ENCODE measurements at places on chromosomes 5 and 9.
A peak's percentile ranks its signal among the peaks of the same experiment; 100 is the strongest.

DNA sequence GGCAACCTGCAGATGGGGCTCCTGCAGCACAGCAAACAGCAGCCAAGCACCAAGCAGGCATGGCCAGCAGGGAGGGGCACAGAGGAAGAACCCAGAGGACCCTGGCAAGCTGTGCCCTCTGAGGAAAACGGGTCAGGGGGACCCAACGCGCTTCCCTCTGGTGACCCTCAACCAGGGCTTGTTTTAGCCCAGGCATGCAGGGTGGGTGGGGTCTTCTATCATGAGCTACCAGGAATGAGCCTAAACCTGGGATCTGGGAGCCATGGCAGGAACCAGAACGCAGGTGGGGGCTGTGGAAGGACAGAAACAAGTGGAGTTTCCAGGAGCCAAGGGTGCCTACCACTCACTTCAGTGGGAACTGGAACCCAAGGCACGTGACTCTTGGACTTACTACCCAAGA is 20.9 kb downstream of the IPPK start:
- no peak for DNase-seq

GRCh38 chr9:136230365-136230764 is 15.2 kb downstream of the QSOX2 start:
- no peak for DNase-seq

DNA sequence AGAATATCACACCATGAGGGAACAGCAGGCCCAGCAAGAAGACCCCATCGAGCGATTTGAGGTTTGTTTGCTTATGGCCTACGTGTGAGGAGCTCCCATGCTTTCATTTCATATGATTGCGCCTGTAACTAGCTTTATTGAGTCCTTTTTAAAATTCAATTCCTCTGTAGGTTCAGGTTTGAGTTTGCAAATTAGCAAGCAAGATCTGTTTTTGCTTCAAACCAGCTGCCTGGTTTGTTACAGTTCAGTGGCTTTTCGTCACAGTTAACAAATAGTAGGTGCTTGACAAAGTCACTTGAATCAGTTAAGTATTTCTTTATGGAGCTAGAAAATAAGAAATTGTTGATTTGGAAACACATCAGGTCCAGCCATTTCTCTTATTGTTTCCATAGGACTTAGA is 56.3 kb downstream of the GPR21 start:
- DNase-seq, result no peak

- DNase-seq, result no peak
Measured at GRCh38 chr9:132207839-132208615, 46.2 kb downstream of the NTNG2 start.

DNA sequence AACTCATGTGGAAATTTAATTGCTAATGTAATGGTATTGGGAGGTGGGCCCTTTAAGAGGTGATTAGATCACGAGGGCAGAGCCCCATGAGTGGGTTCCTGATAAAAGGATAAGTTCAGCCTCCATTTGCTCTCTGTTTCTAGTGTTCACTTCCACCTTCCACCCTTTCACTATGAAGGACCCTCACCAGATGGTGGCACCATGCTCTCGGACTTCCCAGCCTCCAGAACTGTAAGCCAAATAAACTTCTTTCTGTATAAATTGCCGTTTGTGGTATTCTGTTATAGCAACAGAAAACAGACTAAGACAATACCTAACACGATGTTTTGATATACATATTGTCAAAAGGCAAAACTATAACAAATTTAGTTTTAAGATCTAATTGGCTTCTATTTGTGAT is 166.2 kb downstream of the DEPDC1B start:
- DNase-seq, result no peak

DNA sequence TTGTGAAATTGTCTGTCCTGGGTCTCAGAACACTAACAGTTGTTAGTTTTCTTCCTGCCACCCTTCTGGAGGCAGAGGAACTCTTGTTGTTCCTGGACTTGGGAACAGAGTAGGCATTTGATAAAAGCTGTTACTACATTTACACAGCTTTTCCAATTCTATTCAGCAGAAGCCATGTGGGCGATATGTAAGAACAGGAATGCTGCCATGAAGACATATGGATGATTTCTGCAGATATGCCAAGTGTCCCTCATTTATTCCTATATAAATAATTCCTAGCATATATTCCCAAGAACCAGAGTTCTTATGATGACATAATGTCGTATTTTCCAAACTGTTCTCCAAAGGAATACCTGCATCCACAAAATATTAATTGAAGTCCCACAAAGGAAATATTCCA is 135.9 kb upstream of the DAB2 start:
- no peak for DNase-seq

GRCh38 chr5:180860273-180860886 is 696 bp downstream of the ZFP62 start:
- peak; percentile 29 for DNase-seq

GRCh38 chr5:103706939-103707682 is 144.5 kb upstream of the NUDT12 start:
- DNase-seq, result no peak

GRCh38 chr9:86754581-86755560 is 192.4 kb downstream of the GAS1 start:
- no peak for DNase-seq

DNA sequence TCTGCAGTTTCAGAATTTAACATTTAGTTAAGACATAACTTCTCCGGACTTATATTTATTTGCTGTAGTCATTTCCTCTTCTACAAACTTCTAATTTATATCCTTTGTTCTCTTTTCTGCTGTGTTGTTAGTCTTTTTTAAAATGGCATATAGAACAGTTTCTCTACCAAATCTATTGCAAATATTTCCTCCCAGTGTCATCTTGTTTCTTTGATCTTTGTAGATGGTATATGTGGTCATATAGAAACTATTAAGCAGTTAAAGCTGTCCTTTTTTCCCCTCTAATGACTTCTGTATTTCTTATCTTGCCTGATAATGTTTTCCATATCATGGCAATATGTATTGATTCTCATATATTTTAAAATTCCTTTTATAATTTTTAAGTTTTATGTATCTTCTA is 264.5 kb downstream of the MCTP1 start:
- DNase-seq, result no peak

DNA sequence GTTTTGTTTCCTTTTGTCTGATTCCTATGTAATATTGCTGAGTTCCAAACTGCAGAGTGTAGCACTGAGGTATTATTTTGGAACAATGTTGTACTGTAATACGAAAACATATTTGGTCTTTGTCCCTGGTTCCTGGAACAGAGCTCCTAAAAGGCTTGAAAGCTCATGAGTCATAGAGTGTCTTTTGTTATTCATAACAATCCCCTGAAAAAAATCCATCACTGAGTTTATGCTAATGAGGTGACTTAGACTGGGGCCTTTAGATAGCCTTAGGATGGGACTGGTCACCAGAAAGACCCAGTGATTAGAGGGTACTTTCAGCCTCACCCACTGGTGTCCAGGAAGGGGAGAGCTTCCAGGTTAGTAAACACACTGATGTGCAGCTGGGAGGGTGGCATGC is 132.7 kb upstream of the POU5F2 start:
- no peak for DNase-seq

DNA sequence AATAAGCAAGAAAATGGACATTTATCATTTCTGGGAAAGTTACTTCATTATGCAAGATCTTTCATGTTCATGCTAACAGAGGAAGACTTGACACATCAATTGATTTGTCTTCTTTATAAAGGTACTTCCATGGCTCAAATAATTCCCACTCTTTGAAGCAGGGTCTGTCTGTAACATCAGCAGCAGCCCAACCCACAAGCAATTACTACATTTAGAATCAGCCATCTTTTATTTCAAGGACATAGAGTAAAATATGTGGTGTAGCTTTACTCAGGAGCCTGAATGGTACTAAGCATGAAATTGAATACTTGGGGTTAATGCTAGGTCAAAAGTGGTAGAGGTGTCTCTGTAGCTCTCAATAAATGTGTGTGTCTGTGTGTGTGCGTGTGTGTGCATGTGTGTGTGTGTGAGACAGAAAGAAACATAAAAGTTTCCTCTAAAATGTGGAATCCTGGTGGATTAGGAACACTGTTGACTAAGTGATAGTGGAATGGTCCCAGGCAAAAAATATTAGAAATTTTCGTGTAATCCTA is 581.1 kb downstream of the CAAP1 start:
- no peak for DNase-seq

- DNase-seq, result no peak
Measured at GRCh38 chr9:92035146-92035545, 80.1 kb downstream of the SPTLC1 start.

- DNase-seq, result no peak
Measured at GRCh38 chr9:92059661-92060060, 55.6 kb downstream of the SPTLC1 start.

- DNase-seq, result no peak
Measured at GRCh38 chr9:85025638-85026037, 356.1 kb downstream of the NTRK2 start.

DNA sequence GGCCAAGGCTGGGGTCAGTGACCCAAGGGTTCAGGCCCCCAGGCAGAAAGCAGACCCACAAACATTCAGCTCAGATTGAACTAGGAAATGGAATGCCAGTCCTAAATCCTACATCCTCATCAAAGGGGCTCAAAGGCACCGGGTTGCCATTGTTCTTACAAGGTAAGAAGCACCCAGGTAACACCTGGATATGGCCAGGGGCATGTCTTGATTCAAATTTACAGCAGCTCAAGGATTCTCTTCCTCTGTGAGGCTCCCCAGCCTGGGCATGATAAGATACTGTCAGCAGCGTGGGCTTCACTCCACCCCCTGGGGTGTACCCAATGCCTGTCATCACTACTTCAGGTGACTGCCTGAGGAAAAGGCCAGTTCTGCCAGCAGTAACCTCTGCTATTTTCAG is 92.1 kb upstream of the FSTL4 start:
- DNase-seq, result no peak

DNA sequence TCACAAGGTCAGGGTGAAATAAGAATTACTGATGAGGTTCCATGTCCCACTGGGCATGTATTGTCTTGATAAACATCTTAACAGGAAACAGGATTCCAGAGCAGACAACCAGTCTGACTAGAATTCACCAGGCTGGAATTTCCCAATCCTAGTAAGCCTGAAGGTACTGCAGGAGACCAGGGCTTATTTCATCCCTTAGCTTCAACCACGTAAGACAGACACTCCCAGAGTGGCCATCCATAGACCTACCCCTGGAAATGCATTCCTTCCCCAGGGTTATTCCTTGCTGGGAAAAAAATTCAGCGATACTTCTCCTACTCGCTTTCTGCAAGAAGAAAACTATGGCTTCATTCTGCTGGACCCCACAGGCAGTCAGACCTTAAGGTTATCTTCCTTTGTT is 785.4 kb downstream of the NR2F1-AS1 start:
- no peak for DNase-seq

DNA sequence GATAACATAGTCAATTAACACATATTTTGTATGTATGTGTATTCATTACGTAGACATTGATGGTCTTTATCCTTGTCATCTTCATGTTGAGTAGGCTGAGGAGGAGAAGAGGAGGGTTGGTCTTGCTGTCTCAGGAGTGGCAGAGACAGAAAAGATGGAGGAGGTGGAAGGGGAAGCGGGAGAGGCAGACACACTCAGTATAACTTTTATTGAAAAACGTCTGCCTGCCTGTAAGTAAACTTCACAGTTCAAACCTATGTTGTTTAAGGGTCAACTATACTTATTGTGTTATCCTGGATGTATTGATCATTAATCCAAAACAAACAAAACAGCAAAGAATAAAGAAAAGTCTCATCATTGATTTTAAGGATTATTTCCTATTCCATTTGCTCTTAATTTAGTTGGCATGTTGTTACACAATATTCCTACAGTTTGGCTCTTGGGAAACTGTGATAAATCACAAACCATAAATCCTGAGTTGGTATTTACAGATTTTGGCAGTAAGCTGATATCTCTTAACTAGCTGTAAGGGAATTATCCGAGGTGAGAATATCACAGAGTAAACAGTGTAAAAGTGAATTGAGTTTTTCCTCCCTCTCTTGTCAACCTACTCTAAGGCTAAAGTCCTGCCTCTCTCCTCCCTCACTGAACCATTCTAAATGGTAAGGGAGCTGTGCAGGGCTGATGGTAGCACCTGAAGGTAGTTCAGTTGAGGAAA is 487.2 kb downstream of the SPATA31D1 start:
- no peak for DNase-seq

DNA sequence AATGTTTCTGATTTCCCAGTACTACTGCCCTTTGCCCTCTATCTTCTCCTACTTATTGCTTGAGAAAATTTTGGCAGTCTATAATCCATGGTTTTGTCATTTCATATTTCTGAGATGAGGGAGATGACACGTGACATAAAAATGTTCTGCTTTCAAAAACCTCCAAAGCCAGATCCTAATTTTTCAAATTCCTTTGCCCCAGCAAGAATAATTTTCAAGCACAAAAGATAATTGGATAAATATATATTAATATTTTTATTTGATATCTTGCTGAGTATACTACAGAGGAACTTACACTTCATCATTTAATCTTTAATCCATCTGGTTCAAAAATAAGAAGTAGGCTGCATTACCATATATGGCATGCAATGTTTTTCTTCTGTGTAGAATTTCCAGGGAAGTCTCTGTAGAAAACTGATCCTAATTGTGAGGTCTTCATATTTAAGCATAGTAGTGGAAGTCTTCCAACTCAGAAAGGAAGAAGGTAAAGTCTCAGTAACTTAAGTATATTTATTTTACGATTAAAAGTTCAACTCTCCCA is 1738.8 kb downstream of the EFNA5 start:
- no peak for DNase-seq

GRCh38 chr5:1366514-1366913 is 21.6 kb upstream of the CLPTM1L start:
- no peak for DNase-seq

DNA sequence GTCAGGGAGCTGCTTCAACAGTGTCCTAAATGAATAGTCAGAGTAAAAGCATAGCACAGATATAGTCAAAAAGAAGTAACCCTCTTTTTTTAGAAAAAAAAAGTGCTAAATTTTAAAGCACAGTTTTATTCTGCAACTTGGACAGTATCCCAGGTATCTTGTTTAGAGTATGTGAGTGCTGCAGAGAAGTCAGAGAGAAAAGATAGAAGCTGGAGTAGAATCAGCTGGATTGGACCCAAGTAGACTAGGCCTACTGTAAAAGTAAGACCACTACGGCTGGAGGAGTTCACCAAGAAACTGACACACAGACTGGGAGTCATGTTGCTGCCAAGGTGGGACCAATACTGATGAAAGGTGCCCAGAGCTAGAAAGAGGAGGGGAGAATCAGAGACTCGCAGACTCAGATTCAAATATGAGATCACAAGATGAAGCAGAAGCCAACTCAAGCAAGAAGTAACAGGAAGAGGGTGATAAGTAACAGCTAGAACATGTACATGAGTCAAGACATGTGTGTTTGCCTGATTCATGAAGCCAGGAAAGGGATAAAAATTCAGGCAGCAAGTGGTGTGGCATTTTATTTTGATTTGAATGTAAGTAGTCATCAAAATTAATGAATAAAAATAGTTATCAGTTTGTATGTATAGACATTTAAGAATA is 25.6 kb upstream of the TUSC1 start:
- no peak for DNase-seq

DNA sequence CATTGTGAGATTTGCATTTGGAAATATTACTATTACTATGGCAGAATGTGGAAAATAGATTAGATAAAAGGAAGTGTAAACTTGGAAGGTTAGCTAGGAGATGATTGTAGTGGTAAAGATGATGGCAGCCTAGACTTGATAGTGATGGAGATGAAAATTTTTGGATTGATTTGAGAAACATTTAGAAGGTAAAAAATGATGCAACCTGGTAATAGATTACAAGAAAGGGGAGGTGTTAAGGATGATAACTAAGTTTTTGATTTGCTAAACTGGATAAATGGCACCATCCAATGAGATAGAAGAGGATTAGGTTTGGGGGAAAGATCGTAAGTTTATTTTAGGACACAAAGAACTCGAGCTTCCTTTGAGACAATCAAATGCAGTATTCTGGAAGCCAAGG is 8.9 kb upstream of the SLC30A5 start:
- no peak for DNase-seq

- DNase-seq, result no peak
Measured at GRCh38 chr5:169860585-169860984, 119.7 kb downstream of the INSYN2B start.
